ENCODE measurements at places on chromosomes 7 and 10. TPM values are rescaled to one million over a fixed set of nuclear protein-coding genes. Genes with fewer than 3 reads are reported as not detected.
A peak's percentile ranks its signal among the peaks of the same experiment; 100 is the strongest.

The ZNF804B gene
- 0.20 TPM for polyA plus RNA-seq

The AKR1C4 gene
- not detected for polyA plus RNA-seq

GRCh38 chr10:42650374-42650773 lies 12.0 kb upstream of the ZNF33B start:
- DNase-seq: no peak

The RPEL1 gene
- 0.17 TPM for polyA plus RNA-seq

DNA sequence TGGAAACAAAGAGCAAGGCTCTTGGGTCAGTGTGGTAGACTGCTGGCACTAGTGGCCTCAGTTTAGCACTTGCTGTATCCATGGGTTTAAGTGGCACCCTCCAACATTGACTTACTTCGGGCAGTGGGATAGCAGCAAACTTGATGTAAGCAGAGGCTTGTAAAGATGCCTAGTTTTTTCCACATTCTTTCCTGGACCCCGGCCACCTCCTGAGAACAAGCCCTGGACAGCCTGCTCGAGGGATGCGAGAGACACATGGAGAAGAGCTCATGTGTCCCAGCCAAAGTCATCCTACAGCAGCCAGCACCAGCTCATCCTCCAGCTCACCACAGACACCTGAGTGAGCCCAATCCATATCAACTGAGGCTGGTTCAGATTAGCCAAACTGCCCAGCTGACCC lies 142.7 kb upstream of the PCBD1 start:
- DNase-seq: no peak

GRCh38 chr10:22714479-22715289 lies at the start of gene PIP4K2A:
Gene PIP4K2A, minus strand, starts transcription at chr10:22714578. Its CDS starts 252 bp downstream, at chr10:22714326.
- peak; percentile 58 for DNase-seq

DNA sequence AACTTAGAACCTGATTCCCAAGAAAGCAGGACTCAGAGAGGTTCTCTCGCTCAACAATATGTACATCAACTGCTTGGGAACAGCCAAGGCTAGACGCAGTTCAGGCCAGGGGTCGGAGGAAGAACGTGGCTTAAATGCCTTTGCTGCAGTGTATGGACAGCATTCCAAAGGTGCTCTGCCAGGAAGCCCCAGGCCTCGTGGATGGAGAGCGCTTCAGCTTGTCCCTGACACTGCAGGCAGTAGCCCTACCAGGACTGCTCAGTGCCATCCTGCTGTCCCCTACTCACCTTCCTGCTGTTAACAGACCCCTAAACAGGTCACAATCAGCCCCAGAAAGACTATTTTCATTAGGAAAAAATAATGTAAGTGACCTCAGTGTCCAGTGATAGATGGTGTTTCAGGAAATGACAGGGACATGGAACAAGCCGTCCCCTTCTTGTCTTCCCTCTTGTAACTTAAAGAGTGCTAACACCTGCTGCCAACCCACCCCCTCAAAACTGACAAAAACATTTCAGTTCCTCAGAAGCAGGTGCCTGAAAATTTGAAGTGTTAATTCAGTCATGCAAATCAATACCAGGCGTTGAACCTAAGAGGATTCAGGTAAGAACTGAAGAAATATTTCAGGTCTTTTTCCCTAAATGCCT lies 16.5 kb downstream of the CREB3L2 start:
- no peak for DNase-seq

GRCh38 chr10:100872034-100872791 lies 40.5 kb upstream of the SLF2 start:
- DNase-seq: no peak

The NRG3 gene
- polyA plus RNA-seq: 12.6 TPM

DNA sequence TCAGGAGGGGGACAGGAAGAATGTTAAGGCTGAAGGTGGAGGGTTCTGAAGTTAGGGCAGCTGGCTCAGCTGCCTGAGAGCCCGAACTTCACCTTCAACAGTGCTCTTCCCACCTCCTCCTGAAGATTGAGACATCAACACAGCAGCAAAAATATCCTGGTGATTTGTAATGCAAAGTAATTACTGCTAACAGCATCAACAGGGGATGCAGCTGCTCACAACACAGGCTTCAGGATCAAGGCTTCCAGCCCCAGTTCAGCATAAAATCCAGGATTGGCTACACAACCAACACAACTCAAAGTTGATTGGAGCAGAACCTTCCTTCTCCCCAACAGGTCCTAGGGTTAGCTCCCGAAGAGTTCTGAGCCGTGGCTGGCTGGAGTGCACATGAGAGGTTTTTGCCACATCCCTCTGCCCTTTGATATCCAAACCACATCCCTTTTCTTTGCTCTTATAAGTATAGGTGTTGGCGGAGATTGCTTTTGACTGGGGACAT lies 242.4 kb downstream of the KIAA1217 start:
- no peak for DNase-seq
